NCI-H460 (cell line): ENCODE measurements at places on chromosomes 1 and 21. TPM values are rescaled to one million over a fixed set of nuclear protein-coding genes. Genes with fewer than 3 reads are reported as not detected.
A peak's percentile ranks its signal among the peaks of the same experiment; 100 is the strongest.

The CFHR5 gene
- total RNA-seq: not detected in 2 replicates

- DNase-seq: no peak
These were observed 351.3 kb downstream of the RRAGC start for GRCh38 chr1:38508232-38508631.

The RAB7B gene
- total RNA-seq: not detected in 2 replicates

DNA sequence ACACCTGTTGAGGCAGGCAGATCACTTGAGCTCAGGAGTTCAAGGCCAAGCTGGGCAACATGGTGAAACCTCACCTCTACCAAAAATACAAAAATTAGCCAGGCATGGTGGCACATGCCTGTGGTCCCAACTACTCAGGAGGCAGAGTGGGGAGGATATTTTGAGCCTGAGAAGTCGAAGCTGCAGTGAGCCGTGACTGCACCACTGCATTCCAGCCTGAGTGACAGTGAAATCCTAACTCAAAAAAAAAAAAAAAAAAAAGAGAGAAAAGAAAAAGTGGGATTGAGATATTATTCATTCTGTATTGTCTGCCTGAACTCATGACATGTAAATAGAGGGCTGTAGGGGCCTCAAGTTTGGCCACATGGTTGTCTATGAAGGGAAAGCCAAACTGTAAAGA lies 37.3 kb downstream of the WNT2B start:
- no peak for DNase-seq

DNA sequence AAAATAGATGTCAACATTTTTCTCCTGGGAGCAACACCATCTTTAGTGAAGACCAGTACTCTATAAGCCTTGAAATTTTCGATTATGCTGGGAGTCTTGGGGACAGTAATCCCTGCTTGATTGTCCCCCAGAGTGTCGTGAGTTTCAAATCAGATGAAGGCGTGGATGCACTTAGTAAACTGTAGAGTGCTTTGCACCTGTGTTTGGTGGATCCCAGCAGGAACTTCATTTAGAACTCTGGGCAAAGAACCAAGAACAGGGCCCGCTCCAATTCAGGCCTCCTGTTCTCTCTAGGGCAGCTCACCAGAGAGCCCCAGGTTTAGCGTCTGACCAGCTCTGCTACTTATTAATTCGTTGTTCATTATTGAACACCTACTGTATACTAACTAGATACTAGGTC lies 1.5 kb downstream of the GPX7 start:
- DNase-seq: no peak

DNA sequence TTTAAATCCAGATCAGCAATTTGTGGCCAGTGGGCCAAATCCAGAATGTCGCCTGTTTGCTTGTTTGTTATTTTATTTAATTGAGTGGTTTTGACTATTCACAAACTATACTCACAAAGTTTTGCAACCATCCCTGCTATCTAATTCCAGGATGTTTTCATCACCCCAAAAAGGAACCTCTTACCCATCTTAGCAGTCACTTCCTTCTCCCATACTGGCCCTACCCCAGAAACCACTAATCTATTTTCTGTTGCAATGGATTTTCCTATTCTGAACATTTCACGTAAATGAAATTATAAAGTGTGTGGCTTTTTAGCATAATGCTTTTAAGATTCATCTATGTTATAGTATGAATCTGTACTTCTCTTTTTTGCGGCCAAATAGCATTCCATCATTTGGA lies 41.3 kb downstream of the WDTC1 start:
- DNase-seq: no peak

The S100A9 gene
- total RNA-seq: 1.9 and 2.3 TPM in 2 replicates

DNA sequence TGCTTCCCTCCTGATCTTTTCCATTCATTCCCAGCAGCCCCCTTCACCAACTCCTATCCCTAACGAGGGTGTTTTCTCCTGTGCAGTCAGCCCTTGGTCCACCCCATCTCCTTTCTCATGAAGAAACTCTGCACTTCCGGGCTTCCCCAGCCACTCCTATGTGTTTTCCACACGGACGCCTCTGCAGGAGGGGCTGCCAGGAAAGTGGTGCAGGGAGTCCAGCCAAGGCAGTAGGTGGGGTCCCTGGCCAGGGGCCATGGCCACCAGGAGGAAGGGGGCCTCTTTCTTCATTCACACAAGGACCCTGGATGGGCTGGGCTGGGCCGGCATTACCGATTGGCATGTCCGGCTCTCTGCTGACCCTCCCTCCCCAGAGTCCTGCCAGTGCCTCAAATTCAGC lies 72.8 kb upstream of the EFHD2 start:
- DNase-seq: peak; percentile 50

The GJA8 gene
- not detected in 2 replicates for total RNA-seq

The LCE1F gene
- total RNA-seq: not detected in 2 replicates

GRCh38 chr1:94156096-94156625 lies 35.2 kb upstream of the ABCA4 start:
- no peak for DNase-seq

The INAVA gene
- 0.10 and 1.2 TPM in 2 replicates for total RNA-seq

GRCh38 chr1:106677721-106678120 lies 378.8 kb upstream of the PRMT6 start:
- no peak for DNase-seq
